ENCODE measurements at places on chromosomes 4 and X.

DNA sequence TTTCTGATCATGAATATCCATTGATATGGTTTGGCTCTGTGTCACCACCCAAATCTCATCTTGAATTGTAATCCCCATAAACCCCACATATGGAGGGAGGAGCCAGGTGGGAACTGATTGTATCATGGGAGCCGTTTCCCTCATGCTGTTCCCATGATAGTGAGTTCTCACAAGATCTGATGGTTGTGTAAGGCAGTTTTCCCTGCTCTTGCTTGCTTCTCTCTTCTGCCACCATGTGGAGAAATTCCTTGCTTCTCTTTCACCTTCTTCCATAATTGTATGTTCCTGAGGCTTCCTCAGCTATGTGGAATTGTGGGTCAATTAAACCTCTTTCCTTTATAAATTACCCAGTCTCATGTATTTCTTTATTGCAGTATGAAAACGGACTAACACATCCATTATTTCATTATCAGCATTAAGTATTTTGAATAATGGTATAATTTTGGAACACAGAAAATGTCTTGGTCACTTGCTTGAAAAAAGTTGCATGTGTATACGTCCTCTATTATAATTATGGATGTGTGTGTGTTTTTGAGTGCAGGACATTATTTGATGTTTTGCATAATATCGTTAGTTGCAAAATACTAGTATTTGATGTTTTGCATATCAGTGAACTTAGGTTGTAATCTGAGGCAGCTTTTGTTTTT, 334.6 kb downstream of the PCDH10 start:
- DNase-seq = no peak

DNA sequence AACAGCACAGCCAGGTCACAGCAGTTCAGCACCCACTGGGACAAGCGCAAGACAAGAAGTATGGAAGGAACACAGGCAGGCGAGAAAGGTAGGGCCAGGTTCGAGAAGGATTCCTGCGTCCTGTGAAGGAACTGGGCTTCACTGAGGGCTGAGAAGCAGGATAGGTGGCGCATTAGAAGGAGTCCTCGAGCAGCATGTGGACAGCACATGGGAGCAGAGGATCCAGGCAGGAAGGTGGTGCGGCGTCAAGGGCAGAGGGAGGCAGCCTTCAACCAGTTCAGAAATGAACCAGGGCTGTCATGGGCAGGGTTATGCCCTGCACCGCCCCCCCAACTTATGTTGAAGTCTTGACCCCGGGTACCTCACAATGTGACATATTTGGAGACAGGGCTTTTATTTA, 30.8 kb upstream of the LAP3 start:
- DNase-seq = no peak

GRCh38 chrX:39948582-39948981, 149.2 kb downstream of the BCOR start:
- no peak for DNase-seq

DNA sequence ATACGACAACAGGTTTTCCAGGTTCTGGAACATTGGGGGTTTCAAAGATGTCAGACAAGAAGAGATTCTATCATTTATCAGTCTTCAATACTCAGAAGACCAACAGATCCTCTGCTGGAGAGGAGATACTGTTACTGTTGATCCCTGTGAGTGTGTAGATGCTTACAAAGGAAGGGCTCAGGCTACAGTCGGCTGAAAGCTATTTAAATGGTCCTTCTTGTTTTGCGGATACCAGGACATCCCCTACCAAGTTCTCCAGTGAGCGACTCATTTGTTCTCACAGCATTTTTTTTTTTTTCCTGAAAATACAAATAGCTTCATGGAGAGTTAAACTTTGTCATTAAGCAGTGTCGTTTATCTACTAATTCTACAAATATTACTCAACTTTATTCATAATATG, 201.6 kb downstream of the CAMK2D start:
- DNase-seq = no peak
